ENCODE measurements at places on chromosomes 7 and 10.
A peak's percentile ranks its signal among the peaks of the same experiment; 100 is the strongest.

DNA sequence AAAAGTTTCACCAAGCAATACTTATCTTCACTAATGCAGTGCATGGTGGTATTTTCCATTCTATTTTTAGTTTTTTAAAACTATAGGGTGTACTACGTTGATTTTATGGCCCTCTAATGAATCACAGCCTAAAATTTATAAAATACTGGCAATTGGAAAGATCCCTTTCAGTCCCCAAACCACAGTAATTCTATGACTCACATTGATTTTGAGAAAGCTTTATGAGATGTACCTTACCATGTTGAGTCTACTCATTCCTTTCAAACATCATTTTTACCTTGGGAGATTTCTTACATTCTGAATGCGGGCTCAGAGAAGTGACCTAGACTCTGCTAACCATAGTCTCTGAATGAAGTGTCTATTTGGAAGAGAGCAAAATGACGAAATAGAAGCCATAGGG, 141.6 kb downstream of the GPR85 start:
- DNase-seq = no peak

DNA sequence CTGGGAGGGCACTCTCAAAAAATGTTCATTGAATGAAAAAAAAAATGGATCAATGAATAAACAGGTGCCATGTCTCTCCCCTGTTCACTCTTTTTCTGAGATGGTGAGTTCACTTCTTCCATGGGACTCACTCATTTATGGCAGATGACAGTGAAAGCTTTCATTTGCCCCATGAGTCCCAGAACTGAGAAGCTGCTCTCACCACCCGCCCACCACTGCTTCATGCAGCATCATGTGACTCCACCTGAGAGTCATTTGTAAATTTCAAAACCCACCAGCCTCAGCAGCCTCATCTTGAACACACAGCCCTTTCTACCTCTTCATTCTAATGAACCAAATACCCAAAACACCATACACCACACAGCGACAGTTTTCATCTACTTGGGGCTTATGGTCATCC, 64.9 kb downstream of the SCRN1 start:
- DNase-seq = no peak

- no peak for DNase-seq
Observed at GRCh38 chr10:124557648-124558338, 96.2 kb downstream of the LHPP start.

DNA sequence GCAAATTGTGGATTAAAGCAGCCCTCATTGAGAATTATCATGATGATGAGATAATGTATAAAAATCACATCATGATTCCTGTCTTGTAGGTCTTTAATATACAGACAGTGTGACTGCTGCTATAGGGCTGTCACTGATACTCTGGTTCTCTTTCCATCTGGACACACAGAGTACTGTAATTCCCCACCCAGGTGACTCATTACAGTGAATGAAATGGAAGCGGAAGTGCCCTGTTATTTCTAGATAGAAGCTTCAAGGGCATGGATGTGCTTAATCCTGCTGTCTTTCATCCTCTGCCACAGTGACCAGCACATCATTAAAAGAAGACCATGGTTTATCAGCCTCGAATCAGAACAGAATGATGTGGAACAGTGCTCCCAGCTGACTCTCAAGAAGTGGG, 1234.0 kb downstream of the SORCS3 start:
- DNase-seq = no peak

GRCh38 chr10:86684331-86685097, 16.2 kb downstream of the LDB3 start:
- DNase-seq = no peak

GRCh38 chr7:137774793-137775201, 72.0 kb downstream of the DGKI start:
- DNase-seq = no peak

GRCh38 chr10:99456931-99457288, 26.5 kb upstream of the GOT1 start:
- no peak for DNase-seq

- DNase-seq = no peak
Observed at GRCh38 chr7:122652876-122653275, 46.0 kb downstream of the RNF133 start.

DNA sequence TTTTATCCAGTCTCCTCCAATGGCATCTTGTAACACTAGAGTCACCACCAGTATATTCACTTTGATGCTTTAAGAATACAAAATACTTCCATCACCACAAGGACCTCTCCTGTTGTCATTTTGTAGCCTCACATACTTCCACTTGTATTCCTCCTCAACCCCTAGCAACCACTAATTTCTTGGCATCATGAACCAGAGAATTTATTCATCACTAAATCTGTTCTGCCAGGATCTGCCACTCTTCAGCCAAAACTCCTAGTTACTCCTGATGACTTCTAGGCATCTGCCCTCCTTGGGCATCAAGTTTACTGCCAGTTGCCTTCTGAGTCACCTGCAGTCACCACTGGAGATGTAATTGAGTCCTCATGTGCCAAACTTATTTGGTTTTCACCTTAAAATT, 906.8 kb downstream of the CNTNAP2 start:
- no peak for DNase-seq

DNA sequence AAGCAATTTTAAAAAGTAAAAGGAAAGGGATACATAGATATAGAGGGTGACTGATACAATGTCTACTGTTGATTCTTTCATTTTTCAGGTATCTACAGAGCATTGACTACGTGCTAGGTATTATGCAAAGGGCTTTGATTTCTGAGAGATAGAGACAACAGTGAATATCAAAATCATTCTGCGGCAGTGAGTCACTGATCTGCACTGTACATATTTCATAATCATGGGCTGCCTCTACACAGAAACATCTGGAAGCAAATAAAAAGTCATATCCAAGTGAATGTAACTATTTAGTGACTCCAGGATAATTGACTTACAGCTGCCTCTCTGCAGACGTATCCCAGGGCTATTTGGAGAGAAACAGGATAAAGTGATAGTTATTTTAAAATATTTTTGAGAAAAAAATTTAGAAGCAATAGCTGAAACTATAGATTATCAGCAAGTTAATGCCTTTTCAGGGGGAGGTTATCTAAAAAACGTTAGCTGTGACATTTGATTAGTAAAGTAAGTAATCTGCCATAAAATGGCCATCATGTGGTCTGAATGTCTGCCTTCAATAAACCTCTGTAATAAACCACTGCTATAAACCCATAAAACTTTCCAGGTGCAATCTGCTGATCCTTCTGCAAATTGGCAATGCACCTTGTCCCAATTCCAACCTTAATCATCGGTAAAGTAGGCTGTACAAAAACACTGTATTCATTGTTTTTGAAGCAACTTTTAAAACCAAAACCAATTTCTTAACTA, 43.7 kb downstream of the CPXM2 start:
- DNase-seq = no peak

- no peak for DNase-seq
Observed at GRCh38 chr10:23754941-23755340, 316.1 kb downstream of the OTUD1 start.

DNA sequence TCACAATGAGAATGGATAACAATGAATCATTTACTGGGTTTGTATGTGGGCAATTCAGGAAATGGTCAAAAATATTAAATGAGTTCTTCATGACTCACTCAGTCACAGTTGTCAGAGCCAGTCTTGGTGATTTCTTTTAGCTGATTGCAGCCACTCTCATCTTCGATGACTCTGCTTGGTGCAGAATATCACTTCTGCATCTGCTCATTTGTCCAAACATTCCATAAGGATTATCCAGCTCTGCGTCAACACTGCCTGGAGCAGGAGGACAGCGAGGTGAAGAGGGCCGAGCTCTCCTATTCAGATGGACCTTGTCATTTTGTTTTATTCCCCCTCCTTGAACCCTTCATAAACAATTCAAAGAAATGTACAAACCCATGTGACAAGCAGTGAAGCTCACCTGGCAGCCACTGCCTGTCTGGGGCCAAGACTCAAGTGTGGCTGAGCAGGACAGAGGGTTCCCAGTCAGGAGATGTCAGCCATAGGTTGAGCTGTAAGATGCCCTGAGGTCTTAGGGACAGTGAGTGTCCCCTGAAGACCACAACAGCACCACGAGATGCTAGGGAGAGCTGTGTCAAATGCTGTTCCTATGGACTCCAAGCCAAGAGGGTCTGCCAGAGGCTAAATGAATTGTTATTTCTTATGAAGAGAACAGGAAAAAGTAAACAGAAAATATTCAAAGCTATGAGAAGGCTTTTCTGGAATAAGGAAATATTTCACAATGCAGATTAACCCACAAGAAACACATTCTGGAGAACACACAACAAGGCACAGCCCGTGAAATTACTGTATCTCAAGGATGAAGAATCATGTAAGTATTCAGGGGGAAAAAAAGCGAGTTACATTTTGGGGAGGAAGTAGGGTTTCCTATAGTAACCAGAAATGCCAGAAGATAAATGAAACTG, 33.1 kb upstream of the EGFR start:
- DNase-seq = no peak

DNA sequence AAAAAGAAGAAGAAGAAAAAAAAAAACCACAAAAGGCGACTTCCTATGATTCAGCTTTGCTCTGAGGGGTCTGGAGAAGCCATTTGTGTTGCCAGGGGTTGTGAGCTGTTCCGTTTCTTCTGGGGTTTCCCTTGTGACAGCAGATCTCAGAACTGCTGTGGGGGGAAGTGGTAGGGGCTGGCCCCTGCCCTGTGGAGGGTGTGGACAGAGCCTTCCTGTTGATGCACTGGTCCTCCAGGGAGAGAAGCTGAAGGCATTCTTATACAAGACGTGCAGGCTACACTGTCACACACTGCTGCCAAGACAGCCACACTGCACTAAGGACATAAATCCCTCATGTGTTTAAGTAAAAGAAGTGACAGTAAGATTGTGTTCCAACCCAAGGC, 17.3 kb upstream of the CSGALNACT2 start:
- peak; percentile 27 for DNase-seq

DNA sequence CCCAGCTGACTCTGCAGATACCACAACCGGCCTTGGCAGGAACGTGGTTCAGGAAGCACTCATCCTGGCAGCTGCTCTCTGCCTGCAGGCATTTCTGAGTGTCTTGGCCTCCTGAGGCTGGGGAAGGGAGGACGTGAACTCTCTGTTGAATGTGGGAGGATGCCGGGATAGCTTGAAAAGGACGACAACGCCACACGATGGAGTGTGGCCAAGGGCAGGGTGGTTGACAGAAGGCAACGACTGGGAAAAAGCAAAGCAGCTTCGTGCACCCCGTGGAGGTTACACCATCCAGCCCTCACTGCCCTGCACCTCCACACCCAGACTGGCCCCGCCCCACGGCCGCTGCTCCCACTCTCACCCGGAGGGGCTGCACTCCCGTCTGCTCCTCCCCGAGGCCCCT, 466.1 kb upstream of the FOXK1 start:
- DNase-seq = no peak

- DNase-seq = no peak
Observed at GRCh38 chr7:80027611-80028173, 106.9 kb upstream of the GNAI1 start.

- no peak for DNase-seq
Observed at GRCh38 chr10:14748441-14748840, 26.3 kb downstream of the FAM107B start.

GRCh38 chr10:88791924-88792323, 10.6 kb upstream of the LIPM start:
- no peak for DNase-seq

- no peak for DNase-seq
Observed at GRCh38 chr10:123428391-123428790, 237.8 kb upstream of the GPR26 start.

DNA sequence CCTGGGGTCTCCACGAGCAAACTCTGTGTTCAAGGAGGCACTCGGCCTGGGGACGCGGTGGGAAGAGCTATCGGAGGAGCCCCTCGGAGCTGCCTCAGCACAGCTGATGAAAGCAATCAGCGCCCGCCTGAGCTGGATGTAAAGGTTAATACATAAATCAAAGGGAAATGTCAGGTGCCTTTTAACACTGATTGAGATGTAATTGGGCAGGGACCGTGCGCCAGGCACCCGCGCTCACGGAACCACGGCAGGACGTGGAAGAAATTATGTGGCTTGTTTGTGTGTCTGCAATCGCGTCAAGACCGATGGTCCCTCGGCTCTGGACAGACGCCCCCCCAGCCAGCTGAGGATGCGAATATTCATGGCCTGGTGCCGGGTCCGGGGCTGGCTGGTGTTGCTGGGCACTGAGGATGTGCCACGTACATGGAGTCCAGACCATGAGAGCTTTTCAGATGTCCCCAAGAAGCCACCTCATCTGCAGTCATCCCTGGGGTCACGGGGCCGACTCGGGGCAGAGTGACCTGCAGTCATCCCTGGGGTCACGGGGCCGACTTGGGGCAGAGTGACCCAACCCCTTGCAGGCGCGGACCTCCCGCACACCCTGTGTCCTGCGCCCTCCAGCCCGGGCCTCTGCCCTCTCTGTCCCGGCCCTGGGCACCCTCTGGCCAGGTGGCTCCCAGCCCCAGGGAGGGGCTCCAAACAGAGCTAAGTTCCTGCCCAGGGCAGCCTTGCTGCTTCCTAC, 15.6 kb downstream of the FOXL3 start:
- no peak for DNase-seq

DNA sequence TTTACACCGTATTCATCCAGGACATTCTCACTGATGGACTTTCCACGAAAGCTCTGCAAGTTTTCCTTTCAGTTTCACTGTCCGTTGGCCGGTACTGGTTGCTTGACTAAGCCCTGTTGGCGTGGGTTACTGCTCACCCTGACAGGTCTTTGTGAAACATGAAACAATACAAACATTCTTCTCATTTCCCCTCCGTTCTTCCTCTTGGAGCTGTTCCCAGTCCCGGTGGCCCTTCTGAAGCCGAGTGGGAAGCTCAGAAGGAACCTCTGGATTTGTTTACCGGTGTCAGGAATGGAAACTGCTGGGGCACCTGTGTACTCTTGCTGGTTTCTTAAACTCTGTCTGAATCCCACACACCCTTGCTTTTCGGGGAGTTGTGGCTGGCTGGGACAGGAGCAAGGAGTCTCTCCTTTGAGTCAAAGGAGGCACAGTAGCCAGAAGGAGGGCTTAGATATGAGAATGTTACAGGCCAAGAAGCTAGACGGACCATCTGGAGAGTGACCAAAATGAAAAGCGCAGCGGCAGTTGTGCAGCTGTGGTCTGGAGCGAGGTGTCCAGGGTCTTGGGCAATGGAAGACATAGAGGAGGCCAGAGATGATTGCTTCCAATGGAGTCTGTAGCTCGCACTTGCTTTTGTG, 45.7 kb downstream of the LYZL2 start:
- no peak for DNase-seq

GRCh38 chr7:107659666-107660065, 962 bp upstream of the SLC26A4 start:
- no peak for DNase-seq

- DNase-seq = no peak
Observed at GRCh38 chr7:102122026-102122425, 164.6 kb upstream of the SH2B2 start.

GRCh38 chr7:124073310-124073645, 40.4 kb upstream of the TMEM229A start:
- DNase-seq = no peak

- no peak for DNase-seq
Observed at GRCh38 chr7:139231513-139232376, 708 bp downstream of the UBN2 start.

GRCh38 chr7:32916006-32916405, 24.4 kb upstream of the KBTBD2 start:
- DNase-seq = no peak

DNA sequence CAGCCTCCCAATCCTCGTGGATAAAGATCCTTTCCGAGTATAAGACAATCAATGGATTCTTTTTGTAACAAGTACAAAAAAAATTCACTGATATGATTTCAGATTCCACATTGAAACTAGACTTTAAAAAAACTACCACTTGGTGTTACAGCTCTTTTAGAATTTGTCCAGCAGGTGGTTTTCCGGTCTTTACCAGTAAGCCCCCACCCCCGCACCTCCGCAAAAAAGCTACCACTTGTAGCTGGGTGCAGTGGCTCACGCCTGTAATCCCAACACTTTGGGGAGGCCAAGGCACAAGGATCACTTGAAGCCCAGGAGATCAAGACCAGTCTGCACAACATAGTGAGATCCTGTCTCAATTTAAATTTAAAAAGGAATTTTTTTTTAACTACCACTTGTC, 19.8 kb downstream of the IGF2BP3 start:
- DNase-seq = no peak
